ENCODE measurements at places on chromosomes 13 and 19.
A peak's percentile ranks its signal among the peaks of the same experiment; 100 is the strongest.

DNA sequence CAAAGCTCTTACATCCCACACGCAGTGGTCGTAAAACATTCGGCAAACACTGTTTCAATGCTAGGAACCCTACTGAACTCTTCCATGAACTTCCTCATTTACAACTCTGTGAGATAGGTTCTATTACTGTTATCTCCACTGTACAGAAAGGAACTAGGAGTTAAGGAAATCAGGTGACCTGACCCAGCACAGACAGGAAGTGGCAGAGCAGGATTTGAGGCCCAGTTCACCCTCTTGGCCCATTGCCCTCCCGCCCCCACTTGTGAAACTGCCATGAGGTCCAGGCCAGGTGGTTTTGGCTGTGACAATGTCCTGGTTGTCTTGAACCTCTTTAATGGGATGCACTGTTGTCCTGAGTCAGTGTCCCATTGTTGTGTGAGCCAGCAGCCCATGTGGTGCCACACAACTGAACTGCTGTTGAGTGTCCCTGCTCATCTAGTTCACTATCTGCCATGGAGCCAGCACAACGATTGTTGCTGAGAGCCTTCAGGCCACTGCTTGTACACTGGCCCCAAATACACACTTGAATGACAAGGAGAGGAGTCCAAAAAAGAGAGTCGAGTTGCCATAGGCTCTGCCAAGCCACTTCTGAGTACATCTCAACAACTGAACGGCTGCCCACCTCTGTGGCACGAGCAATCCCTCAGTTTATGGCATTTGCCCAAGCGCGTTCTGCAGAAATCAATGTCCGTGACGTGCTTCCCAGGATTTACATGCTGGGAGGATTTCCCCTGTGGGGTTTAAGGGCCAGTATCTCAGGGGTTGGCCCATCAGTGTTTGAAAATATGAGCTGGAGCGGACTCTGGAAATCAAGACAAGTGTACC is 484.6 kb downstream of the TSHZ3 start:
- DNase-seq, result peak; percentile 44

DNA sequence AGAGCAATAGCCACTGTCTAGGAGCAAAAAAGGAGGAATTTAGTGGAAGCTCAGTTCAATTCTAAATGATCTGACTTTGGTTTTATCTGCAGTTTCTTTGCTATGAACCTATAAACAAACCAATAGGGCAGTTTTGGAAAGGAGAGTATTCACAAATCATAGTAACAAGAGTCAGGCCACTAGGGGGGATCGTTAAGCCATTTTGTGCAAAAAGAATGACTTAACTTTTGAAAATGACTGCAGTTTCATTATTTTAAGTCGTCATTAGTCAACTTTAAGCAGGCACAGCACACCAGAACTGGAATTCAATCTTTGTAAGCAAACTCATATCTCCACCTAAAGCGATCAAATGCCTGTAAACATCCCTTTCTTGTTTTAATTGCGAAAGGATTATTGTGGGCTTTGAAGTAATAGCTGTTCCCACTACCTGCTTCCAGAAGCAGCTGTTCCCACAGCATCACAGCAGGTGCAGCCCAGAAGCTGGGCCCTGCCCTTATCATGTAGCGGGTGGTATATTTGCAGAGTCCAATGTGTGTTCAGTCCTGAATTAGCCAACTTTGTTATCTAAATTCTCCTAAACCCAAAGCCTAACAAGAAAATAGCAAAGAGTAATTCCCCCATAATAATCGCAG is 51.5 kb downstream of the SOX21 start:
- DNase-seq, result no peak

GRCh38 chr13:25147638-25148401 is 24.3 kb downstream of the AMER2 start:
- no peak for DNase-seq

- DNase-seq, result no peak
Observed at GRCh38 chr13:27920677-27921420, 1.0 kb downstream of the PDX1 start.

GRCh38 chr13:25085125-25085742 is 10.7 kb upstream of the PABPC3 start:
- no peak for DNase-seq

- no peak for DNase-seq
Observed at GRCh38 chr19:2820112-2820702, 539 bp downstream of the ZNF554 start.

- no peak for DNase-seq
Observed at GRCh38 chr19:41990615-41991014, 3.4 kb downstream of the ATP1A3 start.

GRCh38 chr13:79361299-79361698 is 44.8 kb downstream of the RBM26 start:
- DNase-seq, result no peak

DNA sequence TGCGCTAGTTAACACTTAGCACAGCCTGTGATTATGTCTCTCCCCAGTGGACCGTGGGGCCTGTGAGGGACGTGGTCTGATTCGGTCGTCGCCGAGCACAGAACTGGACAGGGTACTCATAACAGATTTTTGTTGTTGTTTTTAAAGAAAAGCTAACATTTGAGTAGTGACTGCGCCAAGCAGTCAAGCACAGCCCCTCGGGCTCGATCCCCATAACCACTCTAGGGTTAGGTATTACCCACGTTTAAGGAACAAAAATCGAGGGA is 805 bp upstream of the PTOV1 start:
- DNase-seq, result no peak

DNA sequence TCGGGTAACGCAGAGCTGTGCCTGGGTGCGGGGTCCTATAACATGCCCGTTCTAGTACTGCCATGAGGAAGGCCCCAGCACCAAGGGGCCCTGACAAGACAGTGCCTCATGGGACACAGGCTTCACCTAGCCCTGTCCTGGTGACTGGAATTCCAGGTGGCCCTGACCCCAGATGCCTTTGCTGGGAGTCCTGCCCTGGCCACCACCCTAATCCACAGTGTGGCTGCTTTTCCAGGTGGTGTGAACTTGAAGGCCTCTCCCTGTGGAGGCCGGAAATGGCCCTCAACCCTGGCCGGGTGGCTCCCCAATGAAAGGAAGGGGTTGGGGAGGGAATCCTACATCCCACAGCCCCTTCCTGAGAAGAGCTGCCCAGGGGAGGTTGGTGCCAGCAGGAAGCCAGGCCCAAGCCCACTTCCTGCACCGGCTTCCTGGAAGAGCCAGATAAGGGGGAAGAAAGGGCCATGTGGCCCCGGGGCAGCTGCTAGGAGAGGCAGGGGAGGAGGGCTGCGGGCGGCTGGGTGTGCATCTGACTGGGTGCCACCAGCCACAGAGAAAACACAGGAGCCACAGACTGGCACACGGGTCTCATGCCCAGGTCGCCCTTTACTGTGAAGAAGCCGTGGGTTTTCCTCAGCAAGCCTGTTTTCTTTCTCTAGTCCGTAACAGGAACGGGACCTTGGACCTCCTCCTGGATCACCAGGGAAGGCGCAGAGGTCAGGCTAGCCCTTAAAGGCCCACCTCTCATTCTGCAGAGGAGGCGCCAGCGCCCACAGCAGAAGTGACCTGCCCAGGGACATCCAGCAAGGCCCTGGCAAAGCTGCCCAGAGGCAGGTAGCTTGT is 4.7 kb downstream of the LSM4 start:
- peak; percentile 95 for DNase-seq

GRCh38 chr19:46210669-46211068 is 18.9 kb upstream of the IGFL1 start:
- no peak for DNase-seq

DNA sequence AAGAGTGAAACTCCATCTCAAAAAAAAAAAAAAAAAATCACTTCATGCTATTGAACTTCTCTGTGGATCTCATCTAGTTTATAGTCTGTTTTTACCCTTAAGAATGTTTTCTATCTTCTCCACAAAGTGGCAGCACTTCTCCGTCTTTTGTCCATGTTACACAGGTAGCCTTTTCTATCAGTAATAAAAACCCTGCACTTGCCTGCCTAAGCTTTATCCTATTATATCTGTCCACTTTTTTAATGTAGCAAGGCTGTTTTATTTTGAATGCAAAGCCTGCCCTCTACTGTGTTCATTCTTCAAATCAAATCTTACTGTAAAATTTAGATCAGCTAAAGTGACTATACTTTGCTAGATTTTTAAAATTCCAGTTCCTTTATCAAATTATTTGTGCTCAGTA is 124.0 kb downstream of the STOML3 start:
- DNase-seq, result no peak

- DNase-seq, result no peak
Observed at GRCh38 chr13:50189450-50189849, 174.2 kb downstream of the KCNRG start.

- DNase-seq, result no peak
Observed at GRCh38 chr19:10352764-10353671, 13.6 kb upstream of the ICAM3 start.

GRCh38 chr13:93778548-93778947 is 551.9 kb downstream of the GPC6 start:
- no peak for DNase-seq

DNA sequence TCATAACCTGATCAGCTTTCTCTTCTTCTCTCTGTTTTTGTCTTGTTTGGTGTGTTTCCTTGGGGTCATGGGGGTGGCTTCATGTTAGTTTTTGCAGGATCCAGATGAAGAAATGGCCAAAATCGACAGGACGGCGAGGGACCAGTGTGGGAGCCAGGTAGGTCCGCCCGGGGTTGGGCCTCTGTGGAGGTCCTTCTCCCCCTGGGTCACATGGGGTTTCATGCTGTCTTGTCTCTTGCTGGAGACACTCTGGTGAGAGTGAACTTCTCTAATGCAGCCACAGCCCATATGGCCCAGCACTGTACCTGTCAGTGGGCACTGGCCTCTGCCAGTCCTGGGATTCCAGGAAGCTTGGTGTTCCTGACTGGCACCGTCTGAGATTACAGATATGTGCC is 1.1 kb downstream of the CCNE1 start:
- DNase-seq, result no peak

All from GF-D8 (cell line).